Skeletal muscle cell (primary cell): ENCODE measurements at places on chromosomes 1 and 21.

DNA sequence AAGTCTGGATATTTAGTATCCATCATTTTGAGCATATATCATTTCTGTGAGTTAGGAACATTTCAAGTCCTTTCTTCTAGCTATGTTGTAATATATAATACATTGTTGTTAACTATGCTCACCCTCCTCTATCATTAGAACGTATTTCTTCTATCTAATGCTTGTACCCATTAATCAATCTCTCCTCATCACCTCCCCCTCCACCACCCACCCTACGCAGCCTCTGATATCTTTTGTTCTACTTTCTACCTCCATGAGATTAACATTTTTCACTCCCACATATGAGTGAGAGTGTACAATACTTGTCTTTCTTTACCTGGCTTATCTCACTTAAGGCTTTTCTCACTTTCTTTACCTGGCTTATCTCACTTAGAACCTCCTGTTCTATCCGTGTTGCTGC lies 156.2 kb downstream of the FMN2 start:
- DNase-seq: no peak

DNA sequence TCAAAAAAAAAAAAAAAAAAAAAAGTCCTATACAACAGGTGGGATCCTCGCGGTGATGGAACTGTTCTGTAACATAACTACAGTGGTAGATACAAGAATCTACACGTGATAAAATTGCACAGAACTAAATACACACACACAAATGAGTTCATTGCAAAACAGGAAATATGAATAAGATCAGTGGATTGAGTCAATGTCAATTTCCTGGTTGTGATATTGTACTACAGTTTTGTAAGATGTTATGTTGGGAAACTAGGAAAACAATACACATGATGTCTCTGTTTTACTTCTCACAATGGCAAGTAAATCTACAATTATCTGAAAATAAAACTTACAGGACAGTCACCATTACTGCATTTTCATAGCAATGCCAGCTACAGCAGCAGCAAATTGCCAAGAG lies 59.8 kb downstream of the ITGB3BP start:
- DNase-seq: peak; percentile 19

GRCh38 chr1:52569449-52570210 lies 16.7 kb upstream of the TUT4 start:
- DNase-seq: no peak

DNA sequence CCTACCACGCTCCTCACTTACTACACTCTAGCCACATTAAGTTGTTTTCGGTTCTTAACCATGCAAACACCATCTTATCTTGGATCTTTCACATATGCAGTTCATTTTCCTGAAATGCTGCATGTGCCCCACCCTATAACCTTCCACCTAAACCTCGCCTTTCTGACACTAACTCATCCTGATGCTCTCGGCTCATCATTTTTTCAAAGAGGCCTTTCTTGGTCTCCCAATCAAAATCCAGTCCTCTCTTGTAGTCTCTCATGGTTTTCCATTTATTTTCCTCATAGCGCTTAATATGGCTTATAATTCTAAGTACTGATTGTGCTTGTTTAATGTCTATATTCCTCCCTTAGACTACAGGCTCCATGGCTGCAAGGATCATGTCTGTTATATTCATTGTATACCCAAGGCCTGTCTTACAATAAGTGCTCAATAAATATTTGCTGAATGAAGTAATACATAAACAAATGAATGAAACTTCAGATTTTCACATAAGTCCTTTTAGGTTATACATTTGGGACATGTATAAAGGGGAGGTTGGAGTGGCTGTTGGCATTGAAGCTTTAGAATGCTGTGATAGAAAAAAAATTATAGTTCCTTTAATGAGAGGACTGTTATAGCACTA lies 79.2 kb upstream of the CDC42BPA start:
- DNase-seq: no peak

GRCh38 chr1:56404561-56405030 lies 174.8 kb downstream of the PLPP3 start:
- DNase-seq: peak; percentile 18

GRCh38 chr1:192243721-192244120 lies 73.1 kb upstream of the RGS21 start:
- no peak for DNase-seq

DNA sequence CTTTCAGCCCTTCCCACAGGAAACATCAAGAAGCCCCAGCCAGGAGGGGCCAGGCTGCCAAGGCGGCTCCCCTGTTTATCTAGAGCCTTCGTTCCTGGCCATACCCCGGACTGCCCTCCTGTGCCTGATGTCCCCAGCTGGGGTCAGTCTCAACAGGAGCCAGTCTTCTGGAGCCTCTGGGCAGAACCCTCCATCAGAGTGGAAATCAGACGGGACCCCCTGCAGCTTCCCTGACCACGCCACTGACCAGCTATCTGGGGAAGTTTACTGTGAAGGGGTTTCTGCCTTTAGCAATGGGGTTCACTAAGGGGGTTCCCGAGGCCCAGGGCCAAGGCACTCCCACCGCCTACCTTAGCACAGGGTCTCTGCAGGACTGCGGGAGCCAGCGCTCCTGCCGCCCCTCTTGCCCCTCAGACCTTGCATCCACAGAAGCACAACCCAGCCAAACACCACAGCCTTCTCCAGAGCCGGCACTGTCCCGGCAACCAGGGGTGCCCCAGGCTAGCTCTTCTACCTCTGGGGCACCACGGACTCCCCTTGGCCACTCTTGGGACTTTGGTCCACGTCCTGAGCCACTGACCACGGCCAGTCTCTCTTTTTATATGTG lies 3.5 kb upstream of the MTFR1L start:
- no peak for DNase-seq

DNA sequence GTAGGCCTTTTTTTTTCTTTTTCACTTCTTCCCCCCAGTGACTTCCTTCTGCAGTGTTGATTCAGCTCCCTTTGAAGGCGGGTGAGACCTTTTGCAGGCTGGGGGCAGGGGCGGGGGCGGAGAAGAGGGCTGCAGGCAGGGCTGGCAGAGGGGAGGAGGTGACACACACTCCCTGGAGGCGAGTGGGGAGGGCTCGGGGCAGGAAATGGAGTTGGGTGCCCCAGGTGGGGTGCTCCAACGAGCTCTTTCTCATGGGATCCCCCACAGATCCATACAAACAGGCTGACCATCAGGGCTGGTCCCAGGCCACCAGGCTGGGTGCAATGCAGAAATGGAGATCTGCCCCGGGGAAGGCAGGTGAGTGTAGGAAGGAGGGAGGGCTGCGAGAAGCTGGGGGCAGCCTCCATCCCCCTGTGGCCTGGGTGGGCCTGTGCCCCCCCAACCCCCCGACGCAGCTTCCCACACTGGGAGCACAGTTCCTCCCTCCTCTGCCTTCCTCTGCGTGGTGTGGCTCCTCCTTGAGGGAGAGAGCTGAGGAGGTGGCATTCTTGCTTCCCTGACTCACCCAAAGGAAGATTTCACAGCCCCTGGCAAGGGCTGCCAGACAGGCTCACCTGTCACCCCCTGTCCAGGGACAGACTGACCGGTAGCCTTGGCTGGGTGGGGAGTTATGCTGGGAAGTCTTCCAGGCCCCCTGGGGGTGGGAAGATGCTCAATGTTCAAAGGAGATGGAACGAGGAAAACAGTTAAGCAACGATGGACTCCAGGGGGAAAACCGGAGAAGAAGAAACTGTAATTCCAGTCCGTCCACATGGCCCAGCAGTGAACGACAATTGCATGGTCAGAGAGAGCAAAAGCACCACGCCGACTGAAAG lies 7.1 kb upstream of the ITGB2 start:
- peak; percentile 32 for DNase-seq

DNA sequence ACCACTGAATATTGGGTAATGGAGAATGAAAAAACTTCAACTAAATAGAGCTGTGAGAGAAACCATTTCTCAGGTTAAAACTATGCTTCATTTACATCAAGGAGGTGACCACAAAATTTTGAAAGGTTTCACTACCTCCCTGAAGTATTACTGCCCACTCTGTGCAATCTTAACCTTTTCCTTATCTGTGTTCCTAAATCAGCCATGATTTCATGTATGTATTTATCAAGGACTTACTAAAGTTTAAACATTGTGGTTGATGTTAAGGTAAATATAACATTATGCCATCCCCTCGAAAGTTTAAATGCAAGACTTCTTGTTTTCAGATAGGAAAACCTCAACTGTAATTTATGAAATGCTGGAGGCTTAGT lies 84.4 kb downstream of the CLEC20A start:
- no peak for DNase-seq

GRCh38 chr1:31181515-31182343 lies 58.0 kb downstream of the NKAIN1 start:
- no peak for DNase-seq
